MV-4-11 (cell line): ENCODE measurements at places on chromosomes 16 and 17.

- no peak for DNase-seq
These were observed 6.2 kb downstream of the HOXB4 start for GRCh38 chr17:48571826-48572417.

GRCh38 chr17:8849311-8850041 is 18.0 kb downstream of the PIK3R6 start:
- DNase-seq = no peak

DNA sequence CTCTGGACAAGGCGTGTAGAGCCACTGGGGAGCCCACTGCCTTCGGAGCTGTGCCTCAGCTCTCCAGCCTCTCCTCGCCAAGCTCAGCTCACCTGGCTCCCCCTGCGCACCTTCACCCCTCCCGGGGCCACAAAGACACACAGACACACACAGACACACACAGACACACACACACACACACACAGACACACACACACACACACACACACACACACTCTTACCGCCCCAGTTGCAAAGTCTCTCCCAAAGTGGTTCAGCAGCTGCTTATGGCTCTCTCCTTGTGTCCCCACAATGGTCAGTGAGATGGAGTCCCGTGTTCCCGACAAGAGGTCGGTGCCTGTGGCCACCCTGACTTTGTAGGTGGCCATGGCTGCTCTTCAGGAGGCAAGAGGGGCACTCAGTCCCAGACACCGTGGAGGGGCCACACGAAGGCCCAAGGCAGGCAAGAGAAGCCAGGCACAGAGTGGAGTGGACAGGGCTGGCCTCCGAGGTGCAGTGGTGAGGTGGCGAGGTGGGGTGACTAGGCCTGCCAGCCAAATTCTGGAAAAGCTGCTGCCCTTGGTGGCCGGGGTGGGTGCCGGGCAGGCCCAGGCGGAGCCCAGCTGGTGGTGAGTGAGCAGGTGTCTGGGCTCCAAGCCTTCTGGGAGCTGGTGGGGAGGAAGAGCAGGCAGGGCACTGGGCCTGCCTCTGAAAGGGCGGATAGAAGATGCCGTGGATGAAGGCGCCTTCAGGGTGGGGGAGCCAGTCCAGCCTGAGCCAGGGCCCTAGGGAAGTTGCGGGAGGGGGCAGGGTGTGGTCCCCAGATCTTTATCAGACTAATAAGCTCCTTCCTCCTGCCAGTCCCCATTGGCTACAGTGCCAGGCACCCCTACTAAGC is at the start of gene ALOX12B:
Gene ALOX12B, minus strand, starts transcription at position 642 of the 877 bp plus-strand sequence. Its CDS starts 274 bp downstream, at position 368.
- no peak for DNase-seq

DNA sequence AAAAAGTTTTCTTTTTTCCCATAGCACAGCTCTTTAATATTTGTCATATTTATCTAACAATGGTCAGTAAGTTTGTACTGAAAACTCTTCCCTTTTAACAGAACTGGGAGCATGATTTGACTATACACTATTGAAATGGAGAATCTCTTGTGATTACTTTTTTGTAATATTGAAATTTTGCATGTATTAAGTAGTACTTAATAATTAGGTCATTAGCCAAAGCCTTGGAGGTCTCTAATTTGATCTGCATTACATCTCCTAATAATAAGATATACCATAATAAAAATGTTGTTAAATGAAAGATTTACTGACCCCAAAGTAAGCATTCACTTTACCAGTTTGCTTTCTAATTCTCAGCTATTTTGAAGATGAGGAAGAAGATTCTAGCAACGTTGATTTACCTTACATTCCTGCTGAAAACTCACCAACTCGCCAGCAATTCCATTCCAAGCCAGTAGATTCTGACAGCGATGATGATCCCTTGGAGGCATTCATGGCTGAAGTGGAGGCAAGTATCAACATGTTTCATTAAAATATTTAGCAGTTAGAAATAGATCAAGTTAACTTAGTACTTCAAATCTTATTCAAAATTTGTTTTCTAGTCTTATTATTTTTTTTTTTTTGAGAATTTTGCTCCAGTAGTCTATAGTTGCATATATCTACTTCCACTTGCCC is 18.2 kb downstream of the DDX42 start:
- no peak for DNase-seq

DNA sequence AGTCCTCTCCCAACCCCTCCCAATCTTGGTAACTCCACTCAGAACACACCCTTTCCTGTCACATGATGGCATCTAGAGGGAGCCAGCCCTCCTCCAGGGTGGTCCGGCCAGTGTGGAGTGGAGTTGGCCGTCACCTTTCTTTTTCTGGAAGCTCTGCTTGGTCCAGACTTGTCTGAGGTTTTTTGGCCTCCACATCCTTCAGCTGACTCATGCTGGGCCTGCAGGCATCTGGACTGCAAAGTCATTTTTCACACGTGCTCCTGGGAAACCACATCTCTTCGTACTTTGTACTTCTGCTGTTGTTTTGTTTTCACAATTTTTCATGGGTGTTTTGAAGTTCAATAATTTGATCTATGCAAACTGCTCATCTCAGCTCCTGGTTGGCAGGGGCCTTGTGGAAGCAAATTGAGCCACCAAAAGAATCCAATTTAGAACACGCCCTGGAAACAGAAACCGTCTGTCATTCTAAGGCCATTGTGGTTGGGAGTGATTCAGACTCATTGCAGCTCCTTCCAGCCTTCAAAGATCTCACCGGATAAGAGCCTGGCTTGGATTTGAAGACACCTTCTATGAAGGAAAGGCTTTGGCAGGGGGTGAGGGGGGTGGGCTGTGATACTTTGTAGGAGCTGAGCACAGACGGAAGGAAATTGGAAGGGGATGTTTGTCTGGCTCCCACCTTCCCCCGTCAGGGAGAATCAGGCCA is 42.4 kb upstream of the NF1 start:
- peak; percentile 93 for DNase-seq

- DNase-seq = no peak
These were observed 87.1 kb downstream of the NDE1 start for GRCh38 chr16:15737140-15737644.

- no peak for DNase-seq
These were observed 75.7 kb downstream of the IRF8 start for GRCh38 chr16:85974428-85975375.

GRCh38 chr16:20611975-20612481 is 35.9 kb upstream of the ACSM2B start:
- DNase-seq = no peak

- no peak for DNase-seq
These were observed 11.8 kb downstream of the TEX14 start for GRCh38 chr17:58680038-58680369.

DNA sequence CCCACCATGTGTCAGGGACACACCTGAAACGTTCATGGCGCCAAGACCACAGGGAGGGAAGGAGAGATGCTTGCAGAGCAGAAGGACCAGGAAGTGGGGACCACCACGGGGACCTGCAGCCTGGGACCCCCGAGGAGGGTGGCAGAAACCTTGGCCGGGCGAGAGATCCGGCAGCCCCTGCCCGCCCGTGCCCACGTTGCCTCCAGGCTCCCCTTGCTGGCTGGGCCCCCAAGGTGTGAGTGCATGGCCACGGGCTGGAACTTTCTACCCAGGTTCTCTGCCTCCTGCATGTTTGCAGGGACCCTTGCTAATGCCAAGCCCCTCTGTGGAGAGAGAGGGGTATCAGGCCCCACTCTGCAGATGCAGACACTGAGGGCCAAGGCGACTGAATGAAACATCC is 50.4 kb downstream of the USP22 start:
- no peak for DNase-seq

- DNase-seq = no peak
These were observed 2.0 kb upstream of the VEZF1 start for GRCh38 chr17:57990037-57990436.

- no peak for DNase-seq
These were observed 385.5 kb downstream of the TMEM114 start for GRCh38 chr16:8204769-8205168.

DNA sequence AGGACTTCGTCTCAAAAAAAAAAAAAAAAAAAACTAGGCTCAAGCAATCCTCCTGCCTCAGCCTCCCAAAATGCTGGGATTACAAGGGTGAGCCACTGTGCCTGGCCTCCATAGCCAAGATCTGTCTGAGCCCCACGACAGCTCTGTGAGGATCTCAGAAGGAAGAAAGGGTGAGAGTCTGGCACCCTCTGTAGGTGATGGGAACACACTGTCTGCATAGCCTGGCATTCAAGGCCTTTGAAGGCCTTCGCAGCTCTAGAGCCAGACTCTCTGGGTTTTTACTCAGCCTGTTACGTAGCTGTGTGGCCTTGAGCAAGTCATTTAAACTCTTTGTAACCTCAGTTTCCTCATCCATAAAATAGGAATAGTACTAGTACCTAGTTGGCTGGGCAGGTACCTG is 6.3 kb upstream of the XPO6 start:
- peak; percentile 68 for DNase-seq

- peak; percentile 80 for DNase-seq
These were observed 8.8 kb upstream of the SUMO2 start for GRCh38 chr17:75191584-75191983.

GRCh38 chr17:82098939-82099763 is 1.1 kb upstream of the FASN start:
- no peak for DNase-seq

GRCh38 chr17:29390851-29391631 is 878 bp downstream of the TAOK1 start:
- peak; percentile 51 for DNase-seq

- peak; percentile 70 for DNase-seq
These were observed 12.8 kb upstream of the PRR14 start for GRCh38 chr16:30637944-30638343.

DNA sequence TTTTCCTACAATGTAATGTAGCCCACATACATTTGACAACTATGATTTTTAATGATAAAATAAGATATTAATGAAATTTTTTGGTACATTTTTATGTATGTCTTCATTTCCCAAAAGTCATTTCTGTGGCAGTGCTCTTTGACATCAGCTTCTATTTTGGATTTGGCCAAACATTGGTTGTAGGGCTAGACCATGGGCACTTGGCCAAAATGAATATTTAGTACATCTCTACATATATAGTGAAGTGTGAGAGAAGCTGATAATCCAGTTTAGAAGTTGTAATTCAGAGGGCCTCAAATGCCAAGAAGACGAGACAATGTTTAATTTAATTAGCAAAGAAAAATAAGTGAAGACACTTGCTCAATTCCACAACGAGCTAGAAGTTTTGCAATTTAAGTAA is 724.9 kb upstream of the SOX9 start:
- DNase-seq = no peak

- peak; percentile 28 for DNase-seq
These were observed 379 bp upstream of the OTOP2 start for GRCh38 chr17:74923538-74924249.

DNA sequence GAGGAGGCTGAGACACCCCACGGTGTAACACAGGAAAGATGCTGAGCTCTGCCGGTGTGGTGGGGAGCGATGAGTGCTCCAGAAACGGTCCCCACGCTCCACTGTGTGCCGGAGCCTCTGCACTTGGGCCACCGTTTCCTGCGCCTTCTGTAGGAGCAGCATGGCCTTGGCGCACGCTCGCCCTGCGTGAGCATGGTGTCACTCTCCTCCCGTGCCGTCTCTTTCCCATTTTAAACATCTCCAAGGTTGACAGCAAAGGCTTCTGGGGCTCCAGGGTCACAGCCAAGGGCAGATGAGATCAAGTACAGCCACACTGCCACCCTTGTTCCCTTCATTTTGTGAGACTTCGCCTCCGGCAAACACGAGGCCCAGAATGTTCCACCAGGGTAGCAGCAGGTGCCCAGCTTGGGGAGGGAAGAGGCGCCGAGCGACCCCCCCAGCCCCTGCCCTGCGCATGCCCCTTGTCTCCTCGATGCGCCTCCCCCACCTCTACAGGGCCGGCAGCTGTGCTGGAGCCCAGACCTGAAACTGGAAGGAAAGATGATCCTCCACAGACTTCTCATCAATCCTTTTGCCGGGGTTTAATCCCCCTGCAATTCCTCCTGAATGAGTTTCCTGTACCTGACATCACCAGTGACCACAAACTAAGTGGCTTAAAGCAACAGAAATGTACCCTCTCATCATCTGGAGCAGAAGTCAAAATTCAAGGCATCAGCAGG is 19.9 kb upstream of the OSGIN1 start:
- no peak for DNase-seq

- DNase-seq = peak; percentile 71
These were observed 21.7 kb downstream of the TTYH2 start for GRCh38 chr17:74235040-74235581.

DNA sequence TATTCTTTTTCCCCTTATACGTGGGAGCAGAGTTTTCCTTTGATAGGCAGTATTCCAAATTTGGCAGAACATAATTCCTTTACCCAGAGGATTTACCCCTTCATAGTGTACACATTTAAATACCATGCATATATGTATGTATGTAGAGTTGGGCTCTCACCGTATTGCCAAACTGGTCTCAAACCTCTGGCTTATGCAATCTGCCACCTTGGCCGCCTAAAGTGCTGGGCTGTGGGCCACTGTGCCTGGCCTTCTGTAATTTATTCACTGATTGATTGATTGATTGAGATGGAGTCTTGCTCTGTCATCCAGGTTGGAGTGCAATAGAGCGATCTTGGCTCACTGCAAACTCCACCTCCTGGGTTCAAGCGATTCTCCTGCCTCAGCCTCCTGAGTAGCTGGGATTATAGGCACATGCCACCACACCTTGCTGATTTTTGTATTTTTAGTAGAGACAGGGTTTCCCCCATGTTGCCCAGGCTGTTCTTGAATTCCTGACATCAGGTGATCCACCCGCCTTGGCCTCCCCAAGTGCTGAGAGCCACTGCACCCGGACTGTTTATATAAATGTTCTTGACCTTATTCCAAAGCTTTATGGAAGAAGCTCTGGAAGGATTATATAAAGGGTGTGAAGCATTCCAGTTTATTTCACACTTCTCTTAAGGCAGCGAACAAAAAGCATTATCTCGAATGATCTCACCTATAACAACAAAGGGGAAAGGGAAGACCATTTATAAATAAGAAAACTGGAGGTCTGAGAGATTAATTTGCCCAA is 14.9 kb downstream of the GLG1 start:
- DNase-seq = no peak

DNA sequence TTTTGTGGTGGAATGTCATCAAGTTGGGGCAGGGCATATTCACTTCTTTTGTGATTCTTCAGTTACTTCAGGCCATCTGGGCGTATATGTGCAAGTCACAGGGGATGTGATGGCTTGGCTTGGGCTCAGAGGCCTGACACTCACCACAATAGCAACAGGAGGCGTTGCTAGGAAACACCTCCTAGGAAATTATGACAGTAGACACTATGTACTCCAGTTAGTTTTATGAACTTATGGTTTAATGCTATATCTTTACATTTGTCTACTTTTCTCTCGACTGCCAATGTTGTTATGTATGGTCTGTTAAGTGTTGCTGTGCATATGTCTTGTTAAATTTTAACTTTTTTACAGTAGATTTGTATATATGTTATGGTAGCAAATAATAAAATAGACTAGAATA is 788.7 kb upstream of the GOT2 start:
- no peak for DNase-seq
